Renal pelvis (tissue), 12 donors: ENCODE measurements at places on chromosomes 7 and 10. TPM values are rescaled to one million over a fixed set of nuclear protein-coding genes. Genes with fewer than 3 reads are reported as not detected.

GRCh38 chr10:2905851-2906250 is 161.5 kb upstream of the PFKP start:
- no peak for DNase-seq

The TAS2R3 gene
- 0.50 TPM for polyA plus RNA-seq

DNA sequence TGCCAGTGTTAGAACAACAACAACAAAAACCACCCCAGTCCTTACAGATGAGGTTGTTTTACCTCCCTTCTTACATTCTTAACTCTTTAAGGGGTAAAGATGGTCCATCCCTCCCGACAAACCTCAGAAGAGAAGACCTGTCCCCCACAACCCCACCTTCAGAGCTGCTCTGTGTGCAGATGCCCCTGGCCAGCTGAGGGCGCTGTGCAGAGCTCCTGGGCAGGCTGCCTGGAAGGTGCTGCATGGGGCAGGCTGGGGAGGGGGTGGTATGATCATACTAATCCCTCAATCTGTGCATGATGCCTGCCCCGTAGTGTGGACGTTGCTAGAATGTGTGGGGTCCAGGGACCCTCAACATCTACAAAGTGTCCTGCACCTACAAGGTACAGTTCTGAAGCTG is 387.1 kb downstream of the INHBA start:
- no peak for DNase-seq

The UPK3B gene
- polyA plus RNA-seq = 3.5 TPM

The TCAF2 gene
- 3.3 TPM for polyA plus RNA-seq

The GBX1 gene
- 0.28 TPM for polyA plus RNA-seq

DNA sequence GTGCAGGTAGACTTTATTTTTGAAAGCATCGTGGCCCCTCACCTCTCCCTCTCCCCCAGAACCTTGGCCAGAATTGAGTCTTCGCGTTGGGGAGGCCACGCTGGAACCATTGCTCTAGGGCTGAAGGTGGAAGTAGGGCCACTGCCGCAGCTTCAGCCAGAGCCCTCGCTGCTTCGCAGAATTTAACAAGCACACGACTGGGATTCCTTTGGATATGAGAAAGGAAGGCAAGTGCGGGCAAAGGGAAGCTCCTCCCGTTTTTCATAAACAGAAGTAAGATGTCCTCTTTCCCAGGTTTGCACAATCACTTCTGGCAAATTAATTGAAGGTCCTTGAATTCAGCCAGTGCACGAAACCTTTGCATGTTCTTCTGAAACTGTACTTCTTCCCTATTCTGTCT is 168.1 kb downstream of the CCDC3 start:
- DNase-seq = no peak

The FBXL13 gene
- polyA plus RNA-seq = 3.5 TPM

DNA sequence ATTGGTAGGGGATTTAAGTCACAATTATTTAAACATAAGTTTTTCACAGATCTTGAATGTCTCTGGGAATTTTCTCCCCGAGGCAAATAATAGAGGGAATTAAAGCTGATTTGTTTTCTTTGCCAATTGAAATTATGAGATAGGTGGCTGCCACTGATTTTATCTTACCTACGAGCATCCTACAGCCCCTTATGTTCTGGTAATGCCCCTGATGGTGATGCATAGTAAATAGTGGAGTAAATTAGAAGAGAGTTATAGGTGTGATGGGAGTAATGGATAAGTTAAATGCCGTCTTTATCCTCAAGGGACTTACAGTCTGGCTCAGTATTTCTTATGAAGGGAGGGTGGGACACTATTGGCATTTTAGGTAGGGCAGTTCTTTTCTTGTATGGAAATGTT is 58.1 kb downstream of the HDAC9 start:
- no peak for DNase-seq

DNA sequence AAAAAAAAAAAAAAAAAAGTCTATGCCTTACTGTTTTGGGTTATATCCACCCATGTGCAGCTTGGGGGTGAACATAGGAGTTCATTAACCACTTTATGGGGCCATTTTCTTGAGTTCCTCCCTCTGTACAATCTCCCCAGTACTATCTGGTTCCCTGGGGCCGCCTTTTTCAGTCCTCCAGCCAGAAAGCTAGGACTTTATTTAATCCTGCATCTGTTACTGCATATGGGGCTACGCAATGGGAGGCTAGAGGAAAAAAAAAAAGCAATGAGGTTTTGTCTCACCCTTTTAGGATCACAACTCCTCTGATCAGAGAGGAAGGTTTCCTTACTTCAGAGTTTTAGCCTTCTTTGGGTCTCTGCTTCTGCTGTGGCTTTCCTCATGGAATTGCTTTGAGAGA is 51.0 kb downstream of the BTRC start:
- no peak for DNase-seq

The DEPP1 gene
- 7.7 TPM for polyA plus RNA-seq

DNA sequence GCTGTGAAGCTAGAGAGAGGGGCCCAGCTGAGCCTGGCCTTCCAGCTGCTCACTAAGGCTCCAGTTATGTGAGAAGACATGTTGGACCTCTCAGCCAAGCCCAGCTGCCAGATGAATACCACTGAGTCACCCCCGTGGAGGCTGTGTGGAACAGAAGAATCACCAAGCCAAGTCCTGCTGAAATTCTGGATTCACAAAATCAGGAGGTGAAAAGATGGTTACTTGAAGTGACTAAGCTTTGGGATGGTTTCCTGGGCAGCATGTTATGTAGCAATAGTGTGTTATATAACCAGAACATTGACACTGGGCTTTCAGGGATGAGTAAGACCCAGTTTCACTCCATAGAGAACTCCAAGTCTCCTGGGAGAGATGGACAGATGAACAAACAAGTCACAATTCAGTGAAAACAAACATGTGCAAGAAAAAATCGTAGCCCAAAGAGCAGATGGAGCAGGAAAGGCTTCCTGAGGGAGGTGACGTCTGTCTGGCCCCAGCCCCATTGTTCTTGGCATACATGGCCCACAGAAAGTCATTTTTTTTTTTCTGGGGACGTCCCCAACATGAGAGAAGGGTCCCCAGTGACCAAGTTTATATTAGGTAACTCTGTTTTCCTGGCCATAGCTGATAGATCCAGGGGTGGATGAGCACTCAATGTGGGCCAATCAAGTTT is 64.1 kb upstream of the PDZD8 start:
- no peak for DNase-seq

The GPC2 gene
- polyA plus RNA-seq = 16.6 TPM

- DNase-seq = no peak
Measured at GRCh38 chr10:12629767-12630165, 280.4 kb downstream of the CAMK1D start.

The ANLN gene
- 24.2 TPM for polyA plus RNA-seq

The DMBT1 gene
- polyA plus RNA-seq = 0.10 TPM

The MACROH2A2 gene
- 95.7 TPM for polyA plus RNA-seq

DNA sequence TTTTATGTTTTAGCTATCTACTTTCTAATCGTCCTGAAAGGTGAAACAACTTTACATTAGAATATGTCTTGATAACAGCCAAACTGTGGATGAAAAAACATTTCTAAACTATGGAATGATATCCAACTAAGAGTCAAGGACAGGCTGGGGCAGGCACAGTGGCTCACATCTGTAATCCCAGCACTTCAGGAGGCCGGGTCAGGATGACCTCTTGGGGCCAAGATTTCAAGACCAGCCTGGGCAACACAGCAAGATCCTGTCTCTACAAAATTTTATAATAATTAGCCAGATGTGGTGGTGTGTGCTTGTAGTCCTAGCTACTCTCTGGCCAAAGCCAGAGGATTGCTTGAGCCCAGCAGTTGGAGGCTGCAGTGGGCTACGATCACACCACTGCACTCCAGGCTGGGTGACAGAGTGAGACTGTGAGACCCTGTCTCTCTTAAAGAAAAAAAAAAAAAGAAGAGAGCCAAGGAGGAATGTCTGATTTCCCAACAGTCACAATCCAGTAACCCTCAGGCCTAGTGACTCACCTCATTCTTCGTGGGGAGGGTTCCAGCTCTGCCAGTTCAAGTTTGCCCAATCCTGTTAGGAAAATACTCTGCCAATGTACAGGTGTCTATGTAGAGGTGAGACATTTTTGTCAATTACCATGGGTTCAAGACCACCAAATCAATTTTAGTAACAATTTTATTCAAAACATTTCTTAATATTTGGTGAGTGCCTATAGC is 14.6 kb upstream of the FZD1 start:
- no peak for DNase-seq

The ABLIM1 gene
- polyA plus RNA-seq = 82.3 TPM

The MOGAT3 gene
- 1.7 TPM for polyA plus RNA-seq

The PTPRZ1 gene
- polyA plus RNA-seq = 3.7 TPM

GRCh38 chr10:84938117-84938905 is 609.9 kb downstream of the CCSER2 start:
- no peak for DNase-seq

GRCh38 chr7:93047514-93048099 is 70.2 kb downstream of the SAMD9 start:
- DNase-seq = no peak

The LRMDA gene
- polyA plus RNA-seq = 24.7 TPM

DNA sequence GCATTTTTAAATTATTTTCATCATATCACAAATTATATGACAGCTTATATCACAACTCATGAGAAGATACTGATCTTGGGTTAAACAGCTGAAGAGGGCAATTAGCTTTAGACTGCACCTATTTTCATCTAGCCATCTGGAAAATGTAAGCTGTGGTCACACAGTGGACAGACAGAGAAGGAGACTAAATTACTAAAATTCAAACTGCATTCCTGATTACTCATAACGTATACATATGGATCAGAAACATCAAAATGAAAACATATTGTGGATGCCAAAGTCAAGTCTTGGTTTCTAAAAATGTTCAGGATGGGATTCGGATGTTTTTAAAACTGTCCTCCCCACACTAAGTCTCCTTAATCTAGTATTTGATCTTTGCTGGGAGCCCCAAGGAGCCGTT is 6.6 kb downstream of the BBIP1 start:
- DNase-seq = no peak

DNA sequence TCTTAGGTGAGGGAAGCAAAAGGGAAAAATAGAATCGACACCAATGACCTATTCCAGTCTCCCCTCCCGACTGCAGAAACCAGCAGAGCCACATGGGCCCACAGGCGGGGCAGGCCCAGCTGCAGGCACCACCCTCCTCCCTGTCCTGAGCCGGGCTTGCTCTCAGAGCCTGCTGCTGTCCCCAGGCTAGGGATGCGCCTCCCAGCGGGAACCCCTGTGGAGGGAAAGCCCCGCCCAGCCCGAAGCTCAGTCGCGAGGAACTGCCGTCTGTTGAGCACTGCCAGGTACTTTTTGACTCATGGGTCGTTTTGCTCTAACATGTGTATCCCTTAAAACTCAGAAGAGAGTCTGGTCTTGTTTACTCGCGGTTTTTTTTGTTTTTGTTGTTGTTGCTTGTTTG is 124.5 kb upstream of the RET start:
- DNase-seq = peak; percentile 26

DNA sequence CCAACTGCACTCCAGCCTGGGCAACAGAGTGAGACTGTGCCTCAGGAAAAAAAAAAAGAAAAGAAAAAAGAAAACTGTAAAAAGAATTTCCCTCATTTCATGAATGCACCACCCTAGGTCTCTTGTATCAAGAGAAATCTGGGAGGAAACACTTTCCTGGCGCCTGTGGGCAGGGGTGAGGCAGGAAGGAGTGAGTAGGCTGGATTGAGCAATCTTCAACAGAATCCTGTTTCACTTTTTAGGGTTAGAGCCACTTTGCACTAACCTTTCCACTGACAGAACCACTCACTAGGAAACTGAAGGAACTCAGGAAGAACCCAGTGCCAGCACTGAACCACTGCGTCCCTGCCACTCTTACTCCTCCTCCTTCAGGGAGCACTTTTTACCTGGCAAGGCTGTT is 282.1 kb downstream of the CCDC3 start:
- DNase-seq = no peak

DNA sequence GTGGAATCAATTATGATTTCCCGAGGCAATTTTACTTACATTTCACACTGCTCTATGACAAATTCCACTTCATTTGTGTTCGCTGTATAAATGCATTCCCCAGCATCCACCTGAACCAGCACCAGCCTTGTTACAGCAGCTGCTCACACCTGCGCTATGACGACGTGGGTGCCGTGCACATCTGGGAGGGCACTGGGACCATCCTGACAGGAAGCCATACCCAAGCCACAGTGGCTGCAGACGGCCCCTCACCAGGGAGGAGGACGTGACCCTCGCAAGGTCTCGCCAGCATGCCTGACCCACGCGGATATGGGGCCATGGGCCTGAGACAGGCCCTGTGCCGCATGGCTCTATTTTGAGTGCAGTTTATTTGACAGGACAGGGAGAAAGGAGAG is 201.3 kb downstream of the MAD1L1 start:
- DNase-seq = no peak

DNA sequence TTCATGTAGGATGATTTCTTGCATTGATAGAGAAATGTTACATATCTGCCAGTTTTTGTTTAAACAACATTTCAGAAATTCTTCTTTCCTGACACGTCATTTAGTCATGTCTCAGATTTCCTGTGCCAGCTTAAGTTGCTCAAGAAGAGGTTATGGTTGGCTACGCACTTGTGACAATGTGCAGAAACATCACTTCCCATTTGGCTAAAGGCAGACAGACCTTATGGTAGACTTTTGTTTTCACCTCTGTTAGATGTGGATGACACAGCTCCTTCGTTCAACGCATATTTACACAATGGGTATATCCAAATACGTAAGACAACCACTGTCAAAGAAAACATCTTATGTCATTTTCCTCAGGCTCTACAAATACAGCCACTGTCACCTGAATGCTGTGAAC is 125.8 kb downstream of the DOCK4 start:
- DNase-seq = peak; percentile 65

DNA sequence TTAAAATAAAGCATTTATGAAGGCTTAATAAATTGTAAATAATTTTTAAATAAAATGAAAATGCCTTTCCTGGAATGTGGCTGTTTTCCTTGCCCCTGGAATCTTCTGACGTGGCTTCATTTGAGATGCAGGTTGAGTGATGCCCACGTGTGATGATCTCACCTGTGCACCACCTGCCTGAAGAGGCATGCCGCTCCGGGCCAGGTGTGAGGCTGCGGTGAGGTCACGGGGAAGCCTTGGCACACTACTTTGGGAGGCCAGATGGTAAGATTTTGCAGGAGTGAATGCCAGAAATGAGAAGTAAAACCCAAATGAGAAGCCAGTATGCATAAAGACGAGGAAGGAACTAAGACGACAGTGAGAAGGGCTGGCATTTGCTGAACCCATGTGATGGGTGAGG is 36.2 kb downstream of the GOT1 start:
- no peak for DNase-seq

DNA sequence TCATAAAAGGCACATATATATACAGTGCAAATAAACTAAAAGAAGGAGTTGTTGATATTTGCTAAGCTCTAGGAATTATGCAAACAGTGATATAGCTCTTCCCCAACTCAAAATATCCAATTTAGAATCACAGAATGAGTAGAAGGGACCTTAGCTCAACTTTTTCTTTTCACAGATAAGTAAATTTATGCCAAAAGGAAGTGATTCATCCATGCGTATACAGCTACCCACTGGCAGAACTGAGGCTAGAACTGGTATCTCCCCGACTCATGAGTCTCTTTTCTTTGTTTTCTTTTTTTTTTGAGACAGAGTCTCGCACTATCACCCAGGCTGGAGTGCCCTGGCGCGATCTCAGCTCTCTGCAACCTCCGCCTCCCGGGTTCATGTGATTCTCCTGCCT is 54.2 kb upstream of the SVIL start:
- no peak for DNase-seq

The PIP4K2A gene
- polyA plus RNA-seq = 24.5 TPM
